ENCODE measurements at places on chromosomes 16 and 17.

GRCh38 chr17:48915459-48916282, 7.5 kb downstream of the UBE2Z start:
- DNase-seq = no peak

- DNase-seq = no peak
Measured at GRCh38 chr17:55351226-55351625, 70.4 kb downstream of the MMD start.

GRCh38 chr17:49260011-49260816, 29.6 kb upstream of the PHOSPHO1 start:
- peak; percentile 20 for DNase-seq

DNA sequence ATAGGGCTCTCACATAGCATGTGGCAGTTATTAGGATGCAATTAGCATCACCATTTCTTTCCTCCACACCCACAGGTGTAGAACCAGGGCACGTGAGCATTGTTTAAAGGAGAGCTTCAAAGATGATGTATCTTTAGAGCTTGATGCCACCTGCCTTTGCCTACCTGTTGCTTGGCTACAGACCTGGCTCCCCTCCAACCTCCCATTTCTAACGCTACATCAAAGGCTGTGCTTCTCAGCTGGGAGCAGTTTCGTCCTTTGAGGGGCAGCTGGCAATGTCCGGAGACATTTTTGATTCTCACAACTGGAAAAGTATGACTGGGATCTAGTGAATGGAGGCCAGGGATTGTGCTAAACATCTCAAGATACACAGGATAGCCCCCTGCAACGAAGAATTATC, 78.5 kb upstream of the CLEC3A start:
- DNase-seq = no peak

GRCh38 chr16:24717411-24717810, 12.0 kb upstream of the TNRC6A start:
- no peak for DNase-seq

DNA sequence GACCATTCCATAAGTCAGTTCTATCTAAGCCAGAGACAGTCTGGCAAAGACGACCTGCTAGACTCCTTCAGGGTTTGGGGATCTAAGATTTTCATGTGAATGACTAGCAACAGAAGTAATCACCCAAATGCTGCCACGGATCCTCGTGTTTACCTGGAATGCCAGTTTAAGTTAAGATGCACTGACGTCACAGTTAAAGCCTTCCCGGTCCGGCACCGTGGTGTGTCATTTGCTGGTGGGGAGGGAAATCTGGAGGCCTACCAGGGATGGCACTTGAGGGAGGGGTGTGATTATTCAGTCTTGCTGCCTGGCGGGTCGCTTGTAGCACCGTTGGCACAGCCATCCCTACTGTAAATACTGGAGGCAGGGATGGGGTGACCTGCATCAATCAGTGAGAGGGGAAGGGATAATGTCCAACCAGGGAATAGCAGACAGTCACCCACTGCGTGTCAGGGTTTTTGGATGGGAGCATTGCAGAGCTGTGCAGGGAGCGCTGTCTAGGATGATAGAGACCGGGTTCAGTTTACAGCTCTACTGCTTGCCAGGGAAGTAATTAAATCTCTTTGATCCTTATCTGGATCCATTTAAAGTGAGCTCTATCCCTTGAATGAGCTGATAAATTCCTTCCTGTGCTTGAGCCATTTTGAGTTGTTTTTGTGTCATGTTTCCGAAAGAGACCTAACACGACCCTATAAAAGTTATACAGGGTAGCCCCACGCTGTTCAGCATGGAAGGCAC, 764.7 kb upstream of the EEF2KMT start:
- DNase-seq = no peak

- DNase-seq = peak; percentile 79
Measured at GRCh38 chr17:2593821-2594721, 617 bp downstream of the PAFAH1B1 start.

DNA sequence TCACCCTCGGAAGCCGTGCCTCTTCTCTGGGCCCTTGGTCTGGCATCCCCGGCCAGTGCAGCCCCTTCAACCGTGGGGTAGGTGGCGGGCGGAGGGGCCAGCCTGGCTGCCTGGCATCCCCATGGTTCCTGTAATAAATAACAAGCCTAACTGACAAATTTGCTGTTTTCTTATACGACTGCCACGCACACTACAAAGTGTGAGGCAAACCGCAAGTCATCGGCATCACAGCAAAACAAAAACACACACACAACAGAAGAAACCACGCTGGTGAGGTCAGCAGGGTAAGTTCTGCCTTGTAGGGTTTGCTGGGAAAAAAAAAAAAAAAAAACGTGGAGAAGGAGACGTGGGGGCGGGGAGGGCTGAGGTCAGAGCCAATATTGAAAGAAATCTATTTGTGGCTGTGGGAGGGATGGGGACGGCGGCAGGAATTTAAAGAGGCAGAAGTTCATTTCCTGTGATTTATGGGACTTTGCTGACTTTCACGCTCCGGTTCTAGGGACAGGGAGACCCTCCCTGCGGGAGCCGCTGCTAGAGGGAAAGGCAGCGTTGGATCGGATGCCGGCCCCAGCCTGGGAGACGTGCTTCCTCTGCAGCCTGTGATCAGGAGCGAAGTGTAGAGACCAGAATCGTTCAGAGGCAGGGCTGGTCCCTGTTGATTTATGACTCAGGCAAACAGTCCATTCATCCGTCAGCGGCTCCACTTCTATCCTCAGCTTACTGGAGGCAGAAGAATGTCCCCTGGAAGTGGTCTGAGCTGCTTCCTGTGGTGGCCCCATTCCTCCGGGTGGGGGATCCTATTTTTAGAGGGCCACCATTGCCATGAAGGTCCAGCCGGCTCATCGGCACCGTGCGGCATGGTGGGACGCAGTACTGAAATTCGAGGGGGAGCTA, 162.8 kb downstream of the FOXL1 start:
- DNase-seq = no peak

DNA sequence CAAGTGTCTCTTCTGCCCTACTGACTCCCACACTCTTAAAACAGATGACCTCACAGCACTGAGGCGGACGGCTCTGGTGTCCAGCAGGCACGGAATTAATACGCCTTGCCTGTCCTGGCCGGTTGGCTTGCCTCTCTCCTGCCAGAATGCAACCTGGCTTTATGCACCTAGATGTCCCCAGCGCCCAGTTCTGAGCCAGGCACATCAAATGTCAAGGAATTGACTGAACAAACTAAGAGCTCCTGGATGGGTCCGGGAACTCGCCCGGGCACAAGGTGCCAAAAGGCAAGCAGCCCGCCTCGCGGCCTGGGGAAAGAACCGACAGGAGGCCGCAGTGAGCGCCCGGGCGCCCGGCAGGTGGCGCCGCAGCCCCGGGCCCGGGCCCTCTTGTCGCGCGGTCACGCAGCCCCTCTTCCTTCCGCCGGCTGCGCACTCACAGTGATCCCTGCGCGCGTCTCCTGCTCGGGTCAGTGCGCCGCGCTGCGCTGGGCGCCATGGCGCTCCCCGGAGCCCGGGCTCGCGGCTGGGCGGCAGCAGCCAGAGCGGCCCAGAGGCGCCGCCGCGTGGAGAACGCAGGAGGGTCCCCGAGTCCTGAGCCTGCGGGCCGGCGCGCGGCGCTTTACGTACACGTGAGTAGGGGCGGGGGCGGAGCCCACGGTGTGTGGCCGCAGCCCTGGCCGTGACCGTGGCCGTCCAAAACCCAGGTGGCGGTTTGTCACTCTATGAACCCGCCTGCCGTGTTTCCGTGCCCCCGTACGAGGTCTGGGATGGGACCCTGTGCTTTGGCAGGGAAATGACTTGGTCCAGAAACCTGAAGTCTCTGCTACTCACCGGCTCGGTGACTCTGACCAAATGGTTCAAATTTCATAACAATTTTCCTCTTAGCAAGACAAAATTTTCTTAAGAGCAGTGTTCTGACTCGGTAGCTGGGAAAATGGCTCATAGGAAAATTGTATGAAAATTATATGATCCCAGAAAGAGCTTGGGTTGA, at the start of gene RSAD1:
TSS of gene RSAD1 (plus strand) at position 470 of the 991 bp plus-strand sequence. CDS start at position 495, 25 bp downstream.
- peak; percentile 72 for DNase-seq

DNA sequence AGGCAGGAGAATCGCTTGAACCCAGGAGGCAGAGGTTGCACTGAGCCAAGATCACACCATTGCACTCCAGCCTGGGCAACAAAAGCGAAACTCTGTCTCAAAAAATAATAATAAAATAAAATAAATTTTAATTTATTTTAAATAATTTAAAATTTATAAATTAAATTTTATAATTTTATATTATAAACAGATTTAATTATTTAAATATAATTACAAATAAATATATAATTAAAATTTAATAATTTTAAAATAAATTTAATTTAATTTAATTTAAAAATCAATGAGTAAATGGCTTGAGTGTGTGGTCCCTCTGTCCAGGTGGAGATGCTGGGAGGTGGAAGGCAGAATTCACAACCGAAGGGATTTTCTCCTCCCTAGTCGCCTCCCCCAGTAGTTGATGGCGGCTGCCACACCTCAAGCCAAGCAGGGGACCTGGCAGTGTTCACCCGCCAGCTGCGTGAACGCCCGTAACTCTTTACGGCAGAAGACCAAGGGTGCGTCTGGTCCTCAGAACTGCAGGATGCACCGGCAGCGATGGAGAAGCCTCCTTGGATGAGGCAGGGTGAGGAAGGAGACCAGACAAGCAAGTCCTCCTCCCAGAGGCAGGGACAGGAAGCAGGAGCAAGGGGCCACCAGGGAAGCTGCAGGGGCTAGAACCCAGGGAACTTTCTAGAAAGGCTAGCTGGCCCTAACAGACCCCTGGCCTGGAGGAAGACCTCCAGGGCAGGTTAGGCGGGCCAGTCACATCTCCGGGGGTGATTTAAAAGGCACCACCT, 22.9 kb upstream of the KRT17 start:
- DNase-seq = no peak

GRCh38 chr17:48553190-48553547, 8.3 kb upstream of the HOXB2 start:
- DNase-seq = no peak

DNA sequence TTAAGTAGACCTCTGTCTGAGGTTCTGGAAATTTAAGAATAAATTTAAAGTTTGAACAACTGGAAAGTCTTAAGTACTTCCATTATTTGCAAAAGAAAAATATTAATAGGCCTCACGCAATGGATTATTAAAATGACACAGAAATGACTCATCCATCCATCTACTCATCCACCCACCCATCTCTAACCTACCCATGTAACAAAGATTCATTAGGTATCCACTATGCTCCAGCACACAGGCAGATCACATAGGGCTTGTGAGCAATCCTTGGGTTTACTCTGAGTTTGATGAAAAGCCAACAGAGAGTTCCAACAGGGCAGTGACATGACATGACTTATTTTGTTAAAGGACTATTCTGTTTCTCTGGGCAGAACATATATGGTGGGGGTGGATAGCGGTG, 93.3 kb downstream of the HELZ start:
- DNase-seq = no peak

GRCh38 chr17:68870976-68871375, 84.2 kb downstream of the ABCA8 start:
- DNase-seq = no peak

GRCh38 chr16:88833086-88833485, 21.4 kb upstream of the APRT start:
- no peak for DNase-seq

GRCh38 chr17:67821871-67822367, 3.4 kb upstream of the BPTF start:
- DNase-seq = no peak

DNA sequence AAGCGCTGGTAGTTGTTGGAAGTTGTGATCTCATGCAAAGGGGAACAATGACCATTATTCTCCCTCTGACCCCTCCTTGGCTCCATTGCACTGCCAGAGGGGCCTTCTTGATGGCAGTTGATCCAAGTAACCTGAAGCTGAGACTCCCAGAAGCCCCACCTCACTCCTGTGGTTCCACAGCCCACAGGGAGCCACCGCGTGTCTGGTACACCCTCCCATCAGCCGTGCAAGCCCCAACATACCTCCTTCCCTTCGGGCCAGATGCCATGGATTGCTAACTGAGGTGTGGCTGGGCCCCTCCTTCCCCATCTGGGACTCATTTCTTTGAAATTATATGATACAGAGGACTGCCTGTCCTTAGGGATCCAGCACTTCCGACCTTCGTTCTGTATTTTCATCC, 17.8 kb downstream of the SAP30BP start:
- no peak for DNase-seq

DNA sequence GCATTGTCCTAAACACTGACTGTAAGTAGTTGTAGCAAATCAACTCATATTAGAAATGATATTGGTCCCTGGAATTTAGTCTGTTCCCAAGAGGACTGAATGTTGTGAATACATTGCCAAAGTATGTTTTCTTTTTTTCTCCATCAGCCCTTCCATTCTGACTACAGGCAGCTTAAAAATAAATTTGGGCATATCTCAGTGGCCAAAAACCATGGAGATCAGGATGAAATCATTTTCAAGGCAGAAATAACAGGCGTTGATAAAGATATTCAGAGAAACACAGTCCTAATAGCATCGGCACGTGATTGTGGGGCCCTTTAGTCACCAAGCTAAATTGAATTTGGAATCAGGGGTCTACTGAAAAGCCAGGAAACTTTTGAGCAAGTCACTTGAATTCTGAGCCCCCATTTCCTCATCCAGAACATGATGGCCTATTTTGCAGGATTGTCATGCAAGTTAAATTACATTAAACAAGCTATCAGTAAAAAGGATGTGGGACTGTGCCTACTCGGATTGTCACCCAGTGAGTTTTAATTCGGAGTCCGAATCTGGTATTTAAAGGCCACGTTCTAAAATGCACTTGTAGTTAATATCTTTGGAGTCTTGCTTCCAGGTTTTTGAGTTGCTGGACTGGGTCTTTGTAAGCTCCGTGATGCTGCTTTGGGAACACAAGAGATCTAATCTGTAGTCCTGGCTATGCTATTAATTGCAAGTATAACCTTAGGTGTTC, 17.1 kb downstream of the HLF start:
- no peak for DNase-seq

GRCh38 chr16:89167425-89167941, 4.1 kb upstream of the CDH15 start:
- DNase-seq = peak; percentile 79

DNA sequence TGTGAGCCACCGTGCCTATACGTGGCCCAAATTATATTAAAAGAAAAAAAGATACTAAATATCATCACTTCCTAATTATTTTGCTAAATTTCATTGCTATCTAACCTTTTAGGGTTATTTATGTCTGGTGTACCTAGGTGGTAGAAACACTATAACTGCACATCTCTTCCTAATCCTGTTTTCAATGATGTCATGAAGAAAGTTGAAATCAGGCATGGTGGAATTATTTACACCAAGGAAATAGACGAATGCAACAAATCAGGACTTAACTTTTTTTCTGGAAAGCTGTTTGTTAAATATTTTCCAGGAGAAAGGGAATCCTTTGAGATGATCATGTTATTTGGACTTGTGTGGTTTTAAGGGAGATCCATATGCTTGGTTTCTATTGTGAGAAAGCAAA, 39.2 kb upstream of the SKAP1 start:
- DNase-seq = no peak

- no peak for DNase-seq
Measured at GRCh38 chr17:77144227-77144626, 3.5 kb downstream of the SEC14L1 start.

DNA sequence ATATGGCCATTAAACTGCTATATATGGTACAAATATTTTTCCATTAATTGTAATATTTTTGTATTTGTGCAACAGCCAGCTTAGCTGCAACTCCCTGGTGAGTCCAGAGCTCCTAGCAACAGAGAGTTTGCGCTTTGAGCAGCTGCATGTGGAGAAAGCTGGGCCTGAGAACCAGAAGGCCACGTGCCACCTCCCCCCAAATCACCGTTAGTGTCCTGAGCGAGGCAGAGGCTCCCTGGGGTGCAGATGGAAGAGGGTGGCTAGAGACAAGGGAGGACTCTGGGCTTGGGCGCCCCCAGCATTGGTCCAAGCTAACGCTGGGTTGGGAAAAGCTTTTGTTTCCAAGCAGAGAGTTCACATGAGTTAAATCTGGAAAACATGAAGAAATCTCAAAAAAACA, 41.6 kb downstream of the HSBP1 start:
- no peak for DNase-seq

GRCh38 chr16:4686497-4687210, 6.7 kb upstream of the NUDT16L1 start:
- no peak for DNase-seq

Data from T-helper 17 cell (primary cell).